ENCODE measurements at places on chromosomes 12 and 14. TPM values are rescaled to one million over a fixed set of nuclear protein-coding genes. Genes with fewer than 3 reads are reported as not detected.

THAP2 gene
- 15.8 TPM for total RNA-seq

CPNE6 gene
- not detected for total RNA-seq

LRRC10 gene
- not detected for total RNA-seq

EFS gene
- total RNA-seq, result not detected

ANG gene
- not detected for total RNA-seq

TESPA1 gene
- 253 TPM for total RNA-seq

PMCH gene
- not detected for total RNA-seq

PPP1R1A gene
- total RNA-seq, result not detected

SOAT2 gene
- total RNA-seq, result 0.80 TPM

TOMM20L gene
- total RNA-seq, result not detected

- no peak for DNase-seq
Measured at GRCh38 chr14:92717571-92718042, 30.8 kb downstream of the LGMN start.

DNA sequence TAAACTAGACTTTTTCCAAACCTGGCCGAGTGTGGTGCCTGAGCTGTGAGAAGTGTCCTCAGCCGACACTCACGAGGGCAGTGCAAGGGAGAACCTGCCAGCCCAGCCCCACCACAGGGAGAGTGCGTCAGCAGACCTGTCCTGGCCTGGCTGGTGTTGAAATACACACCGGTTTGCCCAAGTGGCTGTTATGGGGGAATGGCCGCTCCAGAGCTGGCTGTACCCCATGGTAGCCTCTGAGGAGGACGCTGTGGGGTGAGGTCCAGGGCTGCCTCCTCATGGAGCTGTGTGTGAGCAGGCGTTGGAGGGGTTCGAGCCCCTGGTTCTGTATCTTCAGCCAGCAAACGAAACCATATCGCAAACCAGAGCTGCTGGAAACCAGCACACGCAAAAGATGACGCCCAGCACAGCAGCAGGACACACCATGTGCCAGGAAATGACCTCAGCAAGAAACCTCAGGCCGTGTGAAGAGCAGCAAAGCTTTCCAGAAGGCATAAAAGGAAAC is 9.4 kb downstream of the ANKRD9 start:
- no peak for DNase-seq

- no peak for DNase-seq
Measured at GRCh38 chr12:95240556-95240955, 22.9 kb downstream of the VEZT start.

GRCh38 chr14:39912192-39913100 is 480.2 kb upstream of the FBXO33 start:
- no peak for DNase-seq

DNA sequence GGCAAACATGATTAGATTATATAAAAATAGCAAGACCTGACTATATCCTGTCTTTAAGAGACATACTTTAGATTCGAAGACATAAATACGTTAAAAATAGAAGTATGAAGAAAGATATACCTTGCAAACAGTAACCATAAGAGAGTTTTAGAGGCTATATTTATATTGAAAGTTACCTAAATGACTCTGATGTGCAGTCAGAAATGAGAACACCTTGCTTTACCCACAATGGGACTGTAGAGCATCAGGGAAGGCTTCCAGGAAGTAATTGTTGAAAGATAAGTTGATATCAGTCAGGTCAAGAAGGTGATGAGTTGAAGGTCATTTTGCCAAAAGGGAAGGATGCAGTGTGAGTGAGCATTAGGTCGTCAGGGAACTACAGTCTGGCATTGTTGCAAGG is 110.2 kb downstream of the NEDD1 start:
- DNase-seq, result no peak

DNA sequence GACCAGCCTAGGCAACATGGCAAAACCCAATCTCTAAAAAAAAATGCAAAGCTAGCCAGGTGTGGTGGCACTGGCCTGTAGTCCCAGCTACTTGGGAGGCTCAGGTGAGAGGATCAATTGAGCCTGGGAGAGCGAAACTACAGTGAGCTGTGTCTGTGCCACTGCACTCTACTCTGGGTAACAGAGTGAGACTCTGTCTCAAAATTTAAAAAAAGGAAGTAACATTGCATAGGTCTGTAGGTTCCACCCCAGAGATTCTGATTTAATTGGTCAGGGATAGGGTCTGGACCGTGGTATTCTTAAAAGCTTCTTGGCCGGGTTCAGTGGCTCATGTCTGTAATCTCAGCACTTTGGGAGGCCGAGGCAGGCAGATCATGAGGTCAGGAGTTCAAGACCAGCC is 26.2 kb downstream of the ZC2HC1C start:
- DNase-seq, result no peak

DNA sequence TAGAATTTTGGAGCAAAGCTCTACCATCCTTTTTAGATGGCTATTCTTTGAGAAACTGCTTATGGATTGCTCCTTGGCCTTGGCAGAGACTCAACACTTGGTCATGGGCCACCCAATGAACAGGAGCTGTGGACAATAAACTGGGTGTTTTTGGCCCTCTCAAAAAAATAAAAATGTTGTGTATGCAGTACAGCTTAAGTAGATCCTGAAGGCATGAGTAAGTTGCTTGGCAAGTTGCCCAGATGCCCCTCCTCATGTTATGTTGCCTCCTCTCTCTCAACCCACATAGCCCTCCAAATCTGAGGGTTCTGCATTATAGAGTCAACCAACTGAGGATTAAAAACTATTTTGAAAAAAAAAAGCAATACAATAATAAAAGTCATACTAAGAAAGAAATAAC is 124.9 kb downstream of the ATP23 start:
- DNase-seq, result no peak

DNA sequence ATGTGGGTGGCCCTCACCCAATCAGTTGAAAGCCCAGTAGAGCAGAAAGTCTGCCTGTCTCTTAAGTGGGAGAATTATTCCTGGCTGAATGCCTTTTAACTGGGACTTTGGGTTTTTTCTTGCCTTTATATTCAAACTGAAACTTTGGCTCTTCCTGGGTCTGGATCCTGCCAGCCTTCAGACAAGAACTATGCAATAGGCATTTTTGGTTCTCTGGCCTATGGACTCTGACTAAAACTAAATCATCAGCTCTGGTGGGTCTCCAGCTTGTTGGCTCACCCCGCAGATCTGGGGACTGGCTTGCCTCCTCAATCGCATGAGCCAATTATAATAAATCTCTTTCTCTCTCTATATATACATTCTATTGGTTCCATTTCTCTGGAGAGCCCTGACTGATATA is 173.0 kb upstream of the IGF1 start:
- no peak for DNase-seq

- no peak for DNase-seq
Measured at GRCh38 chr12:111569363-111570083, 29.6 kb downstream of the ATXN2 start.

- no peak for DNase-seq
Measured at GRCh38 chr14:72892103-72892878, 1.6 kb downstream of the DPF3 start.

DNA sequence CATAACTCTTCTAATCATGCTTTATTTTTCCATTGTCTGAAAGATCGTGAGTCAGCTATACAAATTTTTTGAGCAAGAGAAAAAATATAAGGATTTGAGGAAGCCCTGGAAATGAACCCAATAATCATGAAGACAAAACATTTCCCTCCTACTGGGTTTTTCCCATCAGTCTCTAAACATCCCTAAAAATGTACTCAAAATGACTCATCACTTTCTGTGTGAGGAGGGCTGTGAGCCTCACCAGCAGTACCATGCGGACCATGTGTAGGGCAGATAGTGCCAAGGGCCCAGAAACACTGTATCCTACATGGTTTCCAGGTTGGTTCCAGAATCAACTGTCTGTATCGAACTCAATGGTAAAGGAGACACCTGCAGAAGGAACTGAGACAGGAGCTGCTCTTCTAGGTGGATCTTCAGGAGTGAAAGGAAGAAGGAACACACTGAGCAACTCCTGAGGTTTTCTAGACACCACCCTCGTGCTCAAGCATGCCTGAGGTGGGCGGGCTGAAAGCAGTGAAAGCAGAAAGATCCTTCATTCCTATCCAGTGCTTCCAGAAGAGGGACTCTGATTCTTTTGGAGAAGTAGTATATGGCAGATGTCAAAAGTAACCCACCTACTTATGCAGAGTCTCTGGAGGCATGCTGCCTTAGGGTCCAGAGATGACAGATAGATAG is 48.6 kb upstream of the RHOJ start:
- no peak for DNase-seq

- no peak for DNase-seq
Measured at GRCh38 chr12:98483621-98484503, 31.5 kb upstream of the TMPO start.

GRCh38 chr14:99768381-99768780 is 24.8 kb upstream of the EML1 start:
- no peak for DNase-seq

GRCh38 chr14:105047283-105048016 is 17.8 kb downstream of the GPR132 start:
- no peak for DNase-seq

DNA sequence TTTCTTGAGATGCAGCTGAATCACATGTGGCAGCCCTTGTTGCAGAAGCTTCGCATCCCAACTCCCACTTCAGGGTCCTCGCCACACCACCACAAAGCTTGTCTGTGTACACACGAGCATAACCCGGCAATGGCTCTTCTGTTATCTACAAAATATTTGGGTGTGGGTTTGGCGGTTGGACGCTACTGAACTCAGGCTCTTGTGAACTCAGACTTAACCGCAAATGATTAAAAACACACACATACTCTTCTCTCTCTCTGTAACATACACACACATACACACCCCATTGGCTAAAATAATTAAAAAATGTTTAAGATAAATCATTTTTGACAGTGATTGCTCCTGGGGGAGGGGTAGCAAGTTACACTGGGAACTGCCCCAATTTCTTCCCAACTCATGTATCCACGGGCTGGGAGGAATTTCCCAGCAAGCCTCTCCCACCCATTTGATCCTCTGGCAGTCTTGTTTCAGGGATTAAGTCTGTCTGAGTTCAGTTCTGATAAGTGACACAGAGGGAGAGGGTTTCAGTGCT is 63.7 kb upstream of the MANSC4 start:
- no peak for DNase-seq

DNA sequence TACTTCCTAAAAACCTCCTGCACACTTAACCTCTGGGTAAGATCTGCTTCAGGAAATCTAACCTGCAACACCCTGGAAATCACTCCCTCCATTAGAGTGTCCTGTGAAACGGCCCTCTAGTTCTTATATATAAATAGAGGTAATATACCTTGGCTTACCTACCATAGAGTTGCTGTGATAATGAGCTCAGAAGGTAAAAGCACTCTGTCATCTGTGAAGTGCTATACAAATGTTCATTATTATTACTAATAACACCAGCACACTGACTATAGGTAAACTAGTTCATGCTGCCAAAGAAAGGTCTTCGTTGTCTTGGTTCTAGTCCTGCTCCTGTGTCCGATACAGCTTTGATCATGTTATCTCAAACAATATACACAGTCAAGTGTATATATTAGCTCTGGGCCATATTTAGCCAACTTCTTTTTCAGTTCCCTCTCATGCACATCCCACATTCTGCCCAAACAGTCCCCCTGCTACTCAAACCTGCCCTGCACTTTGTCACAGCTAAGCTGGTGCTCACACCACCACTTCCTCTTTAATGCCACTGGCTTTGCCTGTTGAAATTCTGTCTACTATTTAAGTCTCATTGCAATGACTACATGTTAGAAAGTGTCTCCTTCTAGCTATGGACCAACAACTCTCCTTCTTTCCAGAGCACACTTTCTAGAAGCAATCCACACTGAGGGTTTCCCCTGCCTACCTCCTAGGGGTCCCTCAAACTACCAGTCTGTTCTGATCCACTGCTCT is 5.1 kb downstream of the E2F7 start:
- no peak for DNase-seq

DNA sequence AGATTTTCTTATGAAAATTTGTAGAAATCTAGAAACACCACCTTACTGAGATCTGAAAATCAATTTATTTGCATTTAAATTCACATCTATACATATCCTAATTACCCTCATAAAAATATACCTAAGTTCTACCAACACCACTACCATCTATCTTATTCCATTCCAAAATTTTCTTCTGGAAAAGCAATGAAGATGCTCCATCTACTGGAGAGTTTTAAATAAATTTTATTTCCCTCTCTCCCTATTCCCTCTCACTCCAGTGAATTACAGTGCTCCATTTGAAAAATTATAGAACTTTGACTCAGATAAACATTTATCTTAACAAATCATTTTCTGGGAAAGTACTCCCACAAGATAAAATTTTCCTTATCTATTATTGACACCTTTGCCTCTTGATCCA is 2.3 kb upstream of the C14orf39 start:
- no peak for DNase-seq

GRCh38 chr12:6187948-6188793 is 12.0 kb upstream of the CD9 start:
- DNase-seq, result no peak

- no peak for DNase-seq
Measured at GRCh38 chr14:104201063-104201462, 62.7 kb downstream of the KIF26A start.

- no peak for DNase-seq
Measured at GRCh38 chr14:85027681-85028370, 502.1 kb upstream of the FLRT2 start.

DNA sequence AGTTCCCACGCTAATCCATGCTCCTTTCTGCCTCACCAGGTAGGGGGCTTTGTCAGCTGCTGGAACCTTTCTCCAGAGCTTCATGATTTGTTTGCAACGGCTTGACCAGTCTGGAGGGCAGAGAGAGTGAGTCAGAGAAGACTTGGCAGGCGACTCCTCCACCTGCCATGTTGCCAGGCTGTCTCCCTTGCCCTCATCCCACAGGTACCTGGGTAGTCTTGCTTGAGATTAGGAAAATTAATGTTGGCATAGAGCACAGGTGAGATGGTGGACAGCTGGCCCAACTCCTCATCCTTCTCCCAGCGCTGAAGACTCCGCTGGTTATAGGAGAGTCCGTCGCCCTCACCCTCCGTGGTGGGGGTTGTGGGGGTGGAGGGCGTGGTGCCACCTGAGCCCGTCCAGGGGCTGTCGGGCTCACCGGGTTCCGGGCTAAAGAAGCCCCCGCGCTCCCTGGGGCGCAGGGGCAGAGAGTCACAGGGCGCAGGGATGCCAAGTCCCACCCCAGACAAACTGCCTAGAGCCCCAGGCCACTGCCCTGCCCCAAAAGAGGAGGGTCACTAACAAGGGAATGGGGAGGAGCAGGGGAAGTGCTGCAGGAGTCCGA is 18.6 kb downstream of the KMT2D start:
- DNase-seq, result no peak

DNA sequence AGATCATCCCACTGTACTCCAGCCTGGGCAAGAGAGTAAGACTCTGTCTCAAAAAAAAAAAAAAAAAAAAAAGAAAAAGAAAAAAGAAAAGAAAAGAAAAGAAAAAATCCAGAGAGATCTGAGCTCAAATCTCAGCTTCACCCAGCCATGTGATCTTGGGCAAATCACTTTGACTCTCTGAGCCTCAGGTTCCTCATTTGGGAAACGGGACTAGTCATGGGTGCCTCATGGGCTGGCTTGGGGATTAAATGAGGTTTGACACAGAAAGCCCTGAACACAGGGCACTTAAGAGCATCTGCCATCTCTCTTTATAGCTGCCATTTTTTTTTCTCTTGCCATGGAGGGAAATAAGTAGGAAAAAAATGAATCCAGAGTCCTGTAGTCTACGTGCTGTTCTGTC is 86.2 kb upstream of the MYL2 start:
- no peak for DNase-seq
